ENCODE measurements at places on chromosomes 7 and 10. TPM values are rescaled to one million over a fixed set of nuclear protein-coding genes. Genes with fewer than 3 reads are reported as not detected.

- no peak for DNase-seq
Observed at GRCh38 chr10:96272316-96273280, 1.2 kb upstream of the BLNK start.

A1CF gene
- total RNA-seq, result not detected

GRCh38 chr7:121102619-121103018 is 114.1 kb downstream of the CPED1 start:
- no peak for DNase-seq

DNA sequence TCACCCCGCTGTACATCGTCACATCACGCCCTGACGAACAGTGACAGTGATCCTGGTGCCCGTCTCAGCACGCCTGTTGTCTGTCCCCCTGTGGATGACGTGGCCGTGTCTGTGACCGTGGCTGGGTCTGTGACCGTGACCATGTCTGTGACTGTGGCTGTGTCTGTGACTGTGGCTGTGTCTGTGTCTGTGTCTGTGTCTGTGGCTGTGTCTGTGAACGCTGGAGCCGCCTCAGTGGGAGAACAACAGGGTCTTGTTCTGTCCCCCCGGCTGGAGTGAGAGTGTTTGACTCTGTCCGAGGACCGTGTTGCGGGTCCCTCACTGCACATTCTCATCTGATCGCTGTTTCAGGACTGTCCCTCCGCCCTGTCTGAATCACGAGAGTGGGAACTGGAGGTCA is 202.2 kb downstream of the TCERG1L start:
- no peak for DNase-seq

GRCh38 chr10:89494575-89494974 is 40.8 kb downstream of the SLC16A12 start:
- no peak for DNase-seq

- DNase-seq, result no peak
Observed at GRCh38 chr7:157466867-157467261, 130.1 kb downstream of the DNAJB6 start.

DNA sequence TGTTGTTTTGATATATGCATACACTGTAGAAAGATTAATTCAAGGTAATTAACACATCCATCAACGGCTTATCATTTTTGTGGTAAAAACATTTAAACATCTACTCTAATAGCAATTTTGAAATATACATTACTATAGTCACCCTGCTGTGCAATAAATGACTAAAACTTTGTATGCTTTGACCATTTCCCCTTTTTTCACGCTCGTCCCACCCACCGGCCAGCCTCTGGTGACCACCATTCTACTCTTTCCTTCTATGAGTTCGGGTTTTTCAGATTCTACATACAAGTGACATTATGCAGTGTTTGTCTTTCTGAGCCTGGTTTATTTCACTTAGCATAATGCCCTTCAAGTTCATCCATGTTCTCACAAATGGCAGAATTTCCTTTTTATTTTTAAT is 21.3 kb downstream of the CYCS start:
- no peak for DNase-seq

OR13A1 gene
- not detected for total RNA-seq

Measured in SJSA1 (cell line).